ENCODE measurements at places on chromosomes 3 and 15. TPM values are rescaled to one million over a fixed set of nuclear protein-coding genes. Genes with fewer than 3 reads are reported as not detected.

MORC1 gene
- total RNA-seq: not detected

ADGRG7 gene
- total RNA-seq: not detected

CP gene
- total RNA-seq: 0.33 TPM

RTP3 gene
- not detected for total RNA-seq

GLDN gene
- total RNA-seq: 127 TPM

GPR160 gene
- 0.29 TPM for total RNA-seq

RETNLB gene
- not detected for total RNA-seq

CYP11A1 gene
- 1.0 TPM for total RNA-seq

SAMMSON gene
- not detected for total RNA-seq

AAGAB gene
- 59.5 TPM for total RNA-seq

SLC12A1 gene
- not detected for total RNA-seq

CGNL1 gene
- 0.29 TPM for total RNA-seq

CYP1A1 gene
- total RNA-seq: not detected

ECT2 gene
- 15.9 TPM for total RNA-seq

DUOXA2 gene
- total RNA-seq: not detected

APBA2 gene
- total RNA-seq: 12.2 TPM

TMEM44 gene
- 15.7 TPM for total RNA-seq

MRPL47 gene
- 38.8 TPM for total RNA-seq

CCR9 gene
- total RNA-seq: not detected

EFHB gene
- total RNA-seq: 0.17 TPM

TMEM207 gene
- total RNA-seq: not detected

LRTM1 gene
- total RNA-seq: not detected

GOLGA8H gene
- 0.44 TPM for total RNA-seq

ABHD5 gene
- total RNA-seq: 44.8 TPM

FETUB gene
- not detected for total RNA-seq

ITIH1 gene
- total RNA-seq: not detected

SPTSSB gene
- 0.58 TPM for total RNA-seq

CCDC13 gene
- 0.29 TPM for total RNA-seq

STRIT1 gene
- not detected for total RNA-seq

LAMB2 gene
- total RNA-seq: 1,305 TPM

P2RY1 gene
- 4.0 TPM for total RNA-seq

CASR gene
- total RNA-seq: not detected

KBTBD13 gene
- under 0.01 TPM for total RNA-seq

CCR5 gene
- total RNA-seq: under 0.01 TPM

BTBD1 gene
- total RNA-seq: 123 TPM

SLCO3A1 gene
- 4.1 TPM for total RNA-seq

SCN11A gene
- under 0.01 TPM for total RNA-seq

HGD gene
- total RNA-seq: 0.29 TPM

SPINK8 gene
- not detected for total RNA-seq
